Stimulated activated CD8-positive, alpha-beta memory T cell treated with anti-CD3 and anti-CD28 coated beads, Interleukin-7, amount 100 ng/mL, for 1 hour (primary cell): ENCODE measurements at places on chromosomes 6 and 20.

- no peak for DNase-seq
Measured at GRCh38 chr20:50804437-50805348, 9.8 kb downstream of the BCAS4 start.

DNA sequence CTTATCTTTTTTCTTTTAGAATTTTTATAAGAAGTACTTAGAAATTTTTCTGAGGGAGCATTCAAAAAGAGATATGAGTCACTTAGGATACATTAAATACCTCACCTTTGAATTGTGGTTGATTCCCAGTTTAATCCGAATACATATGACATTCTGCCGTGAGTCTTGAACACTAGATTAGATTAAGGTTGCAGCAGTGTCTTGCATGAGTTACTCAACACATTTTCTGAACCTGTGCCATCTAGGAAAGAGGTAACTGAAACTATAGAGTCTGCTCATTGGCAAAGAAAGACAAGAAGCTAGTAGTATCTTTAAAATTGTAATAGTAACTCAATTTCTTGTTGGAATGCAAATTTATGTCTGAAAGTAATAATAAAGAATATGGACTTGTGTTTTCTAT, 14.9 kb downstream of the PEX3 start:
- DNase-seq, result no peak

GRCh38 chr6:35876902-35877301, 44.0 kb downstream of the SRPK1 start:
- no peak for DNase-seq

- no peak for DNase-seq
Measured at GRCh38 chr6:47353871-47354270, 44.2 kb upstream of the TNFRSF21 start.

DNA sequence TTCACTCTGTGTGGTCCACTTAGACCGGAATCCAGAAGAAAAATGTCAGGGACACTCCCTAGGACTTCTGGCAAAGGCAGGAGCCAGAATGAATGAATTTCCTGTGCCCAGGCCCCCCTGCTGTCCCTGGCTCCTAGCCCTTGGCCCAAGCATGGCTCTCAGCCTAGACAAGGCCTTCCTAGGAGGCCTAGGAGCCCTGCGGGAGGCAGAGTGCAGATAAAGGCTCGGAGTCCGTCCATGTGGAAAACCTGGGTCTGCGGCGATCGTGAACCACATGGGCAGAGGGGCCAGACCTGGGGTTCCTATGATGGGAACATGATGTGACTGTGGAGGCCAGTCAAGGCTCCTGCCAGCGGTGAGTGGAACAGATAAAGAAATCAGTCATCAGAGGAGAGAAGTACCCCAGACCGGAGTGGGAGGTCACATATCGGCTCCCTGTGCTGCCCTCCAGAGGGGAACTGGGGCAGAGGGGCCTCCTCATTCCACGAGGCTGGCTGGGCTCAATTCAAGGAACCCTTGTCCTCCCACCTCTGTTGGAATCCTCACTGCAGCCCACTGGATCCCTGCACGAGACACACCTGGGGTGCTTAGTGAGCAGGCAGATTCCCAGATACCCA, 5.9 kb upstream of the VSTM2L start:
- DNase-seq, result no peak

DNA sequence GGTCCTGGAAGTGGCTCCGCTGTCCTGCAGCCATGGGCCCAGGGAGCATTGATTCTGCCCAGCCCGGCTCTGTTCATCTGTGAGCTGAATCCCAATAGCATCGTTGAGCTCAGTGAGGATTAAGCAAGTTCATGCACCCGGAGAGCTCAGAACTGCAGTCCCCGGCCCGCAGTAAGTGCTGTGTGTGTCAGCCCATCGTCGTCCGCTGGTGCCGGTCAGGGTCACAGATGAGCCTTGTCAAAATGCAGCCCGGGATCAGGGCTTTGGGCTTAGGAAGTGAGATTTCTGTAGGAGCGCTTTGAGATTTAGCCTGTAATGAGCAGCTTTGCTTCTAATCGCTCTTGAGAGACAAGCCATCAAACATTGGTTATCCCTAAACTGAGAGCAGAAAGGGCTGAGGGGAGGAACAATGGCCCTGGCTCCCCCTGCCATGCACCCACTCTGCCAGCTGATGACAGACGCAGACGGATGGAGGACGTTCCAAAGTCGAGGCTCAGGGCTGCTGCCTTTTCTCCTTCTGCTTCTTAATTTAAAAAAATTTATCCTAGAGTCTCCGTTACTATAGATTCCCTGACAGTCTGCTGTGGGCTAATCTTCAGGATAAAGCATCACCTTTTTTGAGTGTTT, 25.6 kb upstream of the SULF2 start:
- no peak for DNase-seq

DNA sequence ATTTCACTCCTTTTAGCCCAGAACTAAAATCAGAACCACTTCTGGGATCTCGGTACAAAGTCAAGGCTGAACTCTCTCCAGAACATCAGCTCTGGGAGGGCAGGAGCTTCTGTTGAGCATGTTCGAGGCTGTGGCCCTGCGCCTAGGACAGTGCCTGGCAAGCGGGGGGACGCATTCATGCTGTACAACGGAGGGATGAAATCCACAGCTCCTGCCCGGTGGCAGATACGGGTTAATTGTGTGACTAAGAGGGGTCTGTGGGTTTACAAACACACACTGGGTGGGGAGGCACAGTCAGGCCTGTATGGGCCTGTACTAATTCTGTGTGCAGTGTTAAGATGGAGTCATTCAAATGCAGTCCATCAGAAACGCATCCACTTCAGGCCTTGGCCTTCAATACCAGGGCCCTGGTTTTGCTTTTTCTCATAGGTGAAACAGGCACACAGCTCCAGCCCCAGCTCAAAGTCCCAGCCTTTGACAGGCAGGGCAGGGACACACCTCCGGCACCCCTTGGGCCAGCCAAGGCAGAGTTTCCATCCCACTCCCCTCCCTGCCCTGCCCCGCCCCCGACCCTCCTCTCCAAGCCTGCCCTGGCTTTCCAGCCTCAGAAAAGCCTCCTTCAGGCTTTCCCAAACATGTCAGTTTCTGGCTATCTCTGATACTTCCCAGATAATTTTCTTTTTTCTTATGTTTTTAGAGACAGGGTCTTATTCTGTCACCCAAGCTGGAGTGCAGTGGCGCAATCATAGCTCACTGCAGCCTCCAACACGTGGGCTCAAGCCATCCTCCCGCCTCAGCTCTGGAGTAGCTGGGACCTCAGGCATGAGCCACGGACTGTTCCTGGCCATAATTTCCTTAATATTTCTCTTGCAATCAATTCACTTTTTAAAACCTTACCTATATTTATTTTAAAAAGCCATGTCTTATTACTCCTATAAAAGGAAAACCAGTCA, 109.8 kb downstream of the SULF2 start:
- DNase-seq, result no peak

DNA sequence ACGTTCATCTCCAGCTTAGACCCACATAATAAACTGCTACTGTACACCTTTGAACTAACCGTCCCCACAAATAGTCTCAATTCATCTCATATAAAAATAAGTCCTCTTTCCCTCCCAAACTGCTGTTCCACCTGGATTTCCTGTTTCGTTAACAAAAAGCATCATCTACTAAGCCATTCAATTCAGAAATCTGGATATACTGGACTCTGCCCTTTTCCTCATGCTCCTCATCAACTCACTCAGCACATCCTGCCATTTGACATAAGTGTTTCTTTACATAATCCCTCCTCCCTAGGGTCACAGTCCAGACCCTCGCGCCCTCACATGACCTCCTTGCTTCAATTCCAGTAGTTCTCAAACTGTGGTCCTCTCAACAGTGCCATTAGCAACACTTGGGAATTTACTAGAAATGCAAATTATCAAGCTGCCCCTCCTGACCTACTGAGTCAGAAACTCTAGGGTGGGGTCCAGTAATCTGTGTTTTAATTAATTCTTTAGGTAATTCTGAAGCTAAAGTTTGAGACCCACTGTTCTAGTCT, 4.5 kb downstream of the MKKS start:
- no peak for DNase-seq

- no peak for DNase-seq
Measured at GRCh38 chr6:158863646-158864045, 44.5 kb upstream of the EZR start.

DNA sequence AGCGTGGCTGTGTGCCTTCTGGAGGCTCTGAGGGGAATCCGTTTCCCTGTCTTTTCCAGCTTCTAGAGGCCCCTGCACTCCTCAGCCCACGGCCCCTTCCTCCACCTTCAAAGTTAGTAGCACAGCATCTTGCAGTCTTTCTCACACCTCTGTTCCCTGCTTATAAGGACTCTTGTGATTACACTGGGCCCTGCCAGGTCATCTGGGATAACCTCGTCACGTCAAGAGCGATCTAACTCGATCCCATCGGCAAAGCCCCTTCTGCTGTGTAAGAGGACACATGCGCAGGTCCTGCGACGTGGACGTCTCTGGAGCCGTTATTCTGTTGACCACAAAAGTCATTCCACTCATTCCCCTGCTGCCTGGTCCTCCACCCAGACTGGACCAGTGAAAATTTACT, 159.2 kb downstream of the BMP7 start:
- no peak for DNase-seq

GRCh38 chr6:14735956-14736486, 509.8 kb upstream of the JARID2 start:
- DNase-seq, result no peak
